ENCODE measurements at places on chromosomes 3 and 15.

DNA sequence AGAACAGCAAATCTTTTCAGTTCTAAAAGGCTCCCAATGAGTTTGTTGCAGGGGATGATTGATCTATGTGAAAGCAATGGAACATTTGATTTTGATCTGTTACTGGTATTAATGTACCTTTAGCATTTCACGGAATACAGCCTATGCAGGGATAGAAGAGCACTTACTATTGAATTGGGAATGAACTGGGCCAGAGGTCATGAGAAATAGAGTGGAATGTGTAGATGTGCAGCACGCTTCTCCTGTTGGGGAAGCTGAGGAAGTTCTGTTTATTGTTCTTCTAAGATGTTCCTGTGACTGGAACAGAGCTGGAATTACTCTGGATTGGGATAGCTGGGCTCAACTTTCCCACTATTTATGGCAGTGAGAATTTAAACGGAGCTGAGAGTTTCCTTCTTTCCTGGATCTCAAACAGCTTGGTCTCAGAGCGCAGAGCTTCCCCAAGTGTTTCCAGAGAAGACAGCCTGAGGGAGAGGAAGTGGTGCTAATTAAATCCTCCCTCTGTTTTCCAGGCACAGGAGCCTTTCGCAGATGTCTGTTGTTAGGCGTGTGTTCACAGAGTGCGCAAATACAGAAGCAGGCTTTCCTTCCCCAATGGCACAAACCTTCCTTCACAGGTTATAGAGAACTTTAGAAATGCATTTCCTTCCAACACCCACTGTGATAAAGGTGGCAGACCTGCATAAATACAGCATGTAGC is 32.5 kb downstream of the TPRG1 start:
- peak; percentile 25 for DNase-seq

DNA sequence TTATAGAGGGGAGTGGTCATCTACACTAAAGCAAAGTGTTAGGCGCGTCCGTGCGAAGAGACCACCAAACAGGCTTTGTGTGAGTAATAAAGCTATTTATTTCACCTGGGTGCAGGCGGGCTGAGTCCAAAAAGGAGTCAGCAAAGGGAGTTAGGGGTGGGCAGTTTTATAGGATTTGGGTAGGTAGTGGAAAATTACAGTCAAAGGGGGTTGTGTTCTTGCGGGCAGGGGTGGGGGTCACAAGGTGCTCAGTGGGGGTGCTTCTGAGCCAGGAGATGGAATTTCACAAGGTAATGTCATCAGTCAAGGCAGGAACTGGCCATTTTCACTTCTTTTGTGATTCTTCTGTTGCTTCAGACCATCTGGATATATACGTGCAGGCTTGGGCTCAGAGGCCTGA is 47.1 kb downstream of the OIP5 start:
- no peak for DNase-seq

DNA sequence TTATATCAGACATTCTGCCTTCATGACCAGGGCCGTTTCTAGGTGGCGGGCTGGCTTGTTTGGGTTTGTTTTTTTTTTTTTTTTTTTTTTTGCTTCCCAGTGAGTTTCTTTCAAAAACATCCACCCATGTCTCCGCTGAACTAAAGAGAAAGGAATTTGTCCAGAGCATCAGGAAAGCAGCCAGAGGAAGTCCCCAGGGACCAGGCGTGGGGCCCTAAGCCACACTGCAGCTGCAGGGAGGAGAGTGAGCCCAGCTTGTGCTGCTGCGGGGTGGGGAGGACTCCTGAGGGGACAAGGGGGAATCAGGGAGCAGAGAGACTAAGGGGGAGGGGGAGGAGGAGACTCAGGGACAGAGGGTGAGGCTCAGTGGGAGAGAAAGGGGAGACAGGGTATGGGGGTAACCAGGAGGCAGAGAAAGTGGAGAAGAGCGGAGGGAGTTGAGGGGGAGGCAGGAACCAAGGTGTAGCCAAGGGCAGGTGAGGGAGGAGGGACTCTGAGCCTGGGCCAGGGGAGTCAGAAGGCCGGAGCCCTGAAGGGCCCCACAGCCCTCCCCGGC is 49.5 kb downstream of the CYP11A1 start:
- peak; percentile 93 for DNase-seq

- no peak for DNase-seq
These were observed 364.1 kb upstream of the TBL1XR1 start for GRCh38 chr3:177561365-177561764.

DNA sequence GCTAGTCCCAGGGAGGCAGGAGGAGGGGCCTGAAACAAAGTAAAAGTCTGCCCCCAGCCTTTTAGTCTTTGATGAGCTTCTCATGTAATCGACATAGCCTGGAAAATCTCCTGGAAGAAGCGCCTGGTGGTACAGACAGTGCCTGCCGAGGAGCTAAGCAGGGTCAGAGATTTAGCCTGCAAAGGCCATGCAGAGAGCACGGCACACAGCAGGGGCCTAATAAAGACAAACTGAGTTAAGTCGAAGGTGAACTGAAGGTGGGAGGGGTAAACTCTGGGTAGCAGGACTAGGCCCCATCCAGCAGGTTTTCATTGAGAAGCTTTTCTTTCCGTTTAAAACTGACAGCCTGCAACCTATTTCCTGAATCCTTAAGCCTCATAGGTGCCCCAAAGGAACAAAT is 115.5 kb upstream of the ABHD17C start:
- no peak for DNase-seq

- DNase-seq = no peak
These were observed 961 bp downstream of the HAPLN3 start for GRCh38 chr15:88894348-88894818.

- no peak for DNase-seq
These were observed 24.7 kb upstream of the ZBED2 start for GRCh38 chr3:111619833-111620232.

DNA sequence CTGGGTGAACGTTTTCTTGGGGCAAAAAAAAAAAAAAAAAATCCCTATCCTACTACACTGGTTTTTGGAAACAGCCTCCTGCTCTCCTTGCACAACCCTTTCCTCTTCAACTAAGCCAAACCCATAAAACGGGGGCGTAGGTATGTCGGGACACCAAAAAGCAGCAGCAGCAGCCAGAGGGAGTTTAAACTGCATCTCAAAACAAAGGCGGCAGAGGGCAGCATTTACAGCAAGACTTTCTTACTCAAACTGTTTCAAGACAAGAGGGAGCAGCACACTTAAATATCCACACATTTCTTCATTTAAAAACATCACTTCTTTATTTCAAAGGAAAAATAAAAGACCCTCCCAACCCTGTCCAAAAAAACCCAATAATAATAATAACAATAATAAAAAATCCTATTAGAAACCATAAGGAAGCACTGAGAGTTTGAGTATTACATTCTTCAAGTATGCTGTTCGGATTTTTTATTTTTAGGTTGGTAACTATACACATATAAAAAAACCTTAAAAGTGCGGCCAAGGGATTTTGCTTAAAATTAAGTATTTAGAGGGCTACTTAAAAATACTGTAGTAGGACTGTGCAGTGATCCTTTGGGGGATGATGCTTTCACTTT is 43.9 kb upstream of the PLXND1 start:
- DNase-seq = peak; percentile 76

- no peak for DNase-seq
These were observed 159.4 kb downstream of the TMEM108 start for GRCh38 chr3:133197619-133198018.

GRCh38 chr3:11991751-11992150 is 12.4 kb upstream of the SYN2 start:
- no peak for DNase-seq

Measured in GM03348 (cell line).